ENCODE measurements at places on chromosomes 1 and 21. TPM values are rescaled to one million over a fixed set of nuclear protein-coding genes. Genes with fewer than 3 reads are reported as not detected.

DNA sequence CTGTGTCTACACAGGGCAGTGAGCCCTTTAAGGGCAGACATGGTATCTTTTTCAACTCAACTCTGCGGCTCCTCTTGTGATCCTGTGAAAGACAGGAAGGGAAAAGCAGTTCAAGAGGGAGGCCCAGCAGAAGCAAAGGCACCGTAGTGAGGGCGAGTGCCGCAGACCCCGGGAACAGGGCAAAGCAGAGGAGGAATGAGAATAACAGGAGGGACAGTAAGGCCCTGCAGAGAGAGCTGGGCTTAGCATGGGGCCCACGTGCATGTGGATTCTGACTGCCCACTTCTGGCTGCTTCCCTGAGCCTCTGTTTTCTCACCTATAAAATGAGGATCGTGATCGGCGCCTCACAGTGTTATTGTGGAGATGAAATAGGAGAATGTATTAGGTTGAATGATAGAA lies 409.3 kb downstream of the PTPRU start:
- DNase-seq, result no peak

DNA sequence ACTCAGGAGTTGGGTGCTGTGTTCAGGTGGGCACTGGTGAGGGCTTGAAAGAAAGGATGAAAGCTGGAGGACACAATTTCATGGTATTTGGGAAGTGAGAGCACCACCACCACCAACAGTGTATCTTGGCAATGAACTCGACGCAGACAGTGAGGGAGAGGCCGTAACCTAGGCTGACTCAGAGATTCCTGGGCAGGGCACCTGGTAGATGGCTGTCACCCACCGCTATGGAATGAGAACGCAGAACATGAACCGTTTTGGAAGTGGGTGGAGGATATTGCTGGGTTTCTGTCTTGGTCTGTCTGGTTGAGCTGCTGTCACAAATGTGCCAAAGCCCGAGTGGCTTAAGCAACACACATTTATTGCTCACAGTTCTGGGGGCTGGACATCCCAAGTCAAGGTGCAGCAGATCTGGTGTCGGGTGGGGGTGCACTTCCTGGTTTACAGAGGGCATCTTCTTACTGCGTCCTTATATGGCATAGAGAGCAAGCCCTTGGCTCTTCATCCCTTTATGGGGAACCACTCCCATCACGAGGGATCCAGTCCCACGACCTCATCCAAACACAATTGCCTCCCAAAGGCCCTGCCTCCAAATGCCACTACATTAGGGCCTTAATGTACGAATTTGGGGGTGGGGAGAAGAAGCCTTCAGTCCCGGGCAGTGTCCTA lies 246.3 kb downstream of the SIPA1L2 start:
- no peak for DNase-seq

DNA sequence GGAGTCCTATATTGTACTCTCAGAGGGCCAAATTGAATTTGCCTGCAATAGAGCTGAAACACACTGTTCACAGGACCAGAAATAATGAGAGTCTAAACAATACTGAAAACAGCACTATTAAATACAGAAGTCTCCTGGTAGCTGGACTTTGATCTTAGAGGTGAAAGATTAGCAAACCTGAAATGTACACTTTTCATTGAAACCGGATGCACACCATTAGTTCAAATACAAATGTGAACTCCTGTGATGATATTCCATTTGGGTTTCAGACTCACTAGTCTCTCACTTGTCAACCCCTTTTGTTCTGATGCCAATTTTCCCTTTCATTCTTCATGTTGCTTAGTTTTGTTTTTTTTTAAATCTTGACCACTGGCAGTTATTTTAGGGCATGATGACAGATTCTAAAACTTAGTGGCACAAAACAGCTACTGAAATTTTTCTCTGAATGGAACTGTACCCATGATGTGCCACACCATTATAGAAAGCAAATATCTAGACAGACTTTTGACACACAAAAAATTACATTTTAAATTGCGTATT lies 5.9 kb upstream of the TNFSF4 start:
- DNase-seq, result no peak

DNA sequence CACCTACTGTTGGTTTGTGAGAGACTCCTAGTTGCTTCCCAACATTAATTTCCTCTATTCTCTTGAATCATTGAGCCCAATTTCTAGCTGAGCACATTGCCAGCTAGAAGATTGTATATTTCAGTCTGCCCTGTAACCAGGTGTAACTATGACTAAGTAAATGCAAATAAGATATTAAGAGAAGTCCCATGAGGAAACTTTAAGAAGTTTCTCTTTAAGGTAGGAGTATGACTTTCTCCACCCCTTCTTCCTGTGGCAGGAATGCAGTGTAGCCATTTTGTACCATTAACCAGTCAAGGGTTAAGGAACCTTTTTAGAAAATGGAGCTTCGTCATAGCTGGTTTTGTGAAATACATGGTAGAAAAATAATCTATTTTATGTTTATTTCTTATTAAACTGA lies 534.2 kb upstream of the RGS18 start:
- DNase-seq, result no peak

- no peak for DNase-seq
Measured at GRCh38 chr1:205162301-205162700, 40.5 kb upstream of the RBBP5 start.

DNA sequence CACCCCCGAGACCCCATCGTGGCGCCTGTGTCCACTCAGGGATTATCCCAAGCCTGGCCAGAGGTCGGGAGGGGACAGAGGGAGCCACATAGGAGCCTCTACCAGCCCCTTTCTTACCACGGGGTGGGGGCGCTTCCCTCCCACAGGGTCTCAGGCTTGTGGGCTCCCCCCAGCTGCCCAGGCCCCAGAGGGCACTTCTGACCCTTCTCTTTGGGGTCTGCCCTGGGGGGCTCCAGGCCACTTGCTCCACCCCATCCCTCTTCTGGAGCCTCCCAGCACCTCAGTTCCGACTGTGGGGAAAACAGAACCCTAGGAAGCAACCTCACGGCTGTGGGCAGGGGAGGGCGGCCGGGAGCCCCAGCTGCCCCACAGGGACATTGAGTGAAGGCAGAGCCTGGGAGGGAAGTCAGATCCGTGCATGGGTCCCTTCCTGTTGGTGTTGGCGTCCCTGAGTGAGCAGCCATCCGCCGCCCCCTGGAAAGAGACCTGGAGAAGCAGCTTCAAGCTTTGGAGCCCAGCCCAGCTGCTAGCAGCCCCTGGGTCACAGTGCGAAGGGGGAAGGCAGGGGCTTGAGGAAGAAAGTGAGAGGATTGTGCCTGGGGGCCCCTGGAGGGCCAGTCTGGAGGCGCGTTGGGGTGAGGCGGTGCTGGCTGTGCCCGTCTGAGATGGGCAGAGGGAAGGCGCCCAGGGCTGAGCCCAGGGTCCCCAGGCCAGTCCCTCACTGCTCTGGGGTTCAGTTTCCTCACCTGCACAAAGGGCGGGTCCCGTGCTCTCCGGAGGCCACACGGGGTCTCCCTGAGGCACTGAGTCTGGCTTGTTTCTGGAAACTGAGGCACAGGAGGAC lies 22.1 kb downstream of the RRP1 start:
- no peak for DNase-seq

- no peak for DNase-seq
Measured at GRCh38 chr1:71351438-71351837, 270.6 kb upstream of the ZRANB2 start.

DNA sequence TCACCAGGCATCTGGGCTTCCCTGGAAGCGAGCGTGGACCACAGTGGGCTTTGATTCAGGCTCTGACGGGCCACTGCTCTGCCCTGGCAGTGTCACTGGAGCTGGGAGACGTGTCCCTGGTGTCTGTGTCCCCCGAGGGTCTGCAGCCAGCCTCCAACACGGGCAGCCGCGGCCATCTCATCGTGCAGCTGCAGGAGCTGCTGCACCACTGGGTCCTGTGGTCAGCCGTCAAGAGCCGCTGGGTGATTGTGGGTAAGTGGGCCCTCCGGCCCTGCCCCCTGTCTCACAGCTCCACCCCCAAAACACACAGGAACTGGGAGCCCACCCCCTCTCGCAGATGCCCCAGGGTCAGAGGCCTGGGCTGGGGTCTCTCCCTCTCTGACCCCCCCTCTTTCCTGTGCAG lies 40.7 kb downstream of the DISP3 start:
- DNase-seq, result no peak

DNA sequence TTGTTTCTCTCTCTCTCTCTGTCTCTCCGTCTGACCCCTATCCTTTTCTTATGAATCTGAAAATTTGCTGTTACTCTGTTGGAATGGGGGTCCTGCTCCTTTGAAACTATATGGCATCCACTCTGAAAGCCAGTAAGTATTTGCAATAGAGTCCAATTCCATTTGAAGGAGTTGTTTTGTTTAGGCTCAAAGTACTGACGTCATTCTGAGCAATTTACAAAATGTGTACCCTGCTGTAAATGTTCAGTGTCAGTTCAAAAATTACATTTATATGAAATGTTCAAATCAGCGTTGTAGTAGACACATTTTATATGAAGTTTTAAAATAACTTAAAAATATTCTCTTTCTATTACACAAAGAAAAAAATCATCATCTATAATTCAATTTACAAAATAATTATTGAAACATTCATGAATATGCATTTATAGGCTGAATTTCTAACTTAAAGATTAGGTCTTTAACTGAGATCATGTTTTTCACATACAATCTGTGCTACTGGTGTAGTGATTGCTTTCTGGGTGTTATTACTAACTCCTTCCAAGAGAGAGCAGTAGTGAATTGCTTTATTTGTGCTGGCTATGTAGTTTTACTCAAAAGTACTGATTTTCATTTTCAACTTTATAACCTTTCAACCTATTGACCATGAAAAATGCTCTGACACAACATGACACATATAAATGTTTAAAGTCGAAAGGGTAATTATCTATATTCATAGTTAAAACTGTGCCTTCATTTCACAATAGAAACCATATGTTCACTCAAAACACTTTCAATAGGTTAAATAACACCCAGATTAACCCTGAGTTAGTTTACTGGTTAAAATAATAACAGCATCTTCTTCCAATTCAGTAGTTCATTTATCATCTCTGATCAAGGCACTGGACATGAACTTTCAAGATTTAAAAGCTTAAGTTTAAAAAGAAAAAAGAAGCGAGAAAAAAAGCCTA lies 253.1 kb upstream of the ADGRL4 start:
- no peak for DNase-seq

GRCh38 chr21:38493549-38494250 lies 4.6 kb downstream of the ERG start:
- no peak for DNase-seq

DNA sequence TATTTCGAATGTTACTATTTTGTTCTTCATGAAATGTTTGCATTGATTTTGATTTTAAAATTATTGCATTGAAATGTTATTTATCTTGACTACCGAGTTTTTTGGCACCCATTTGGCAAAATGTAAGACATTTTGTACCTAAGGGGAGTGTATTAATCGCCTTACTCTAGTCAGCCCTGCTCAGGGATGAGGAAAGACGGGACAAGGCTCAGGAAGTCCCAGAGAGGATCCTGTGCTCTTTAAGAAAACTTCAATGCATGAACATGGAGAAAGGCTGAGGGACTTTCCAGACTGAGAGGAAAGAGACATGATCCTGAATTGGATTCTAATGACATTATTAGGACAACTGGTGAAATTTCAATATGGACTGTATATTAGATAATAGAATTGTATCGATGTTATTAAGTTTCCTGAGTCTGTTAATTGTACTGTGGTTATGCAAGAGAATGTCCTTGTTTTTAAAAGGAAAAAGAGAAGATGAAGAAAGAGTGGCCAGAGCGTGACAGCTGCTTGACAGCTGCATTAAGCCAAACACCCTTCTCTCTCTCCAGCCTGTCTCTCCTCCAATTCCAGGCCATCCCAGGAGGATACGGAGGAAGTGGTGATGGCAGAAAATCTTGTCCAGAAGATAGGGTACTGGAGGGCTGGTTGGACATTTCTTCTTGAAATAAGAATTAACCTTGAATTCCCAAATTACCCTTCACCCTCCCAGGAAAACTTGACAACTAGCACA lies 66.0 kb downstream of the PLEKHA6 start:
- DNase-seq, result no peak

- DNase-seq, result no peak
Measured at GRCh38 chr1:84692391-84692790, 2.1 kb upstream of the SSX2IP start.

DNA sequence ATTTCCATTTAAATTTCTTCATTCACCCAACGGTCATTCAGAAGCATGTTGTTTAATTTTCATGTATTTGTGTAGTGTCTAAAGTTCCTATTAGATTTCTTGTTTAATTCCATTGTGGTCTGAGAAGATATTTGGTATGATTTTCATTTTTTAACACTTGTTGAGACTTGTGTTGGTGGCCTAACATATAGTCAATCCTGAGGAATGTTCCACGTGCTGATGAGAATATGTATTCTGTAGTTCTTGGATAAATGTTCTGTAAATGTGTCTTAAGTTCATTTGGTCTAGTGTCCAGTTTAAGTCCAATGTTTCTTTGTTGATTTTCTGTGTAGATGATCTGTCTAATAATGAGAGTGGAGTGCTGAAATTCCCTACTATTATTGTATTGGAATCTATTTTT lies 22.7 kb upstream of the LCE5A start:
- no peak for DNase-seq

C1orf115 gene
- 22.9 TPM for total RNA-seq

CADM3 gene
- total RNA-seq, result 15.3 TPM

KCNAB2 gene
- total RNA-seq, result 13.2 TPM

EPHA2 gene
- 8.1 TPM for total RNA-seq

ST6GALNAC5 gene
- 0.71 TPM for total RNA-seq

Data from left cardiac atrium (tissue), 4 donors.